ENCODE measurements at places on chromosomes 3 and 15.
A peak's percentile ranks its signal among the peaks of the same experiment; 100 is the strongest.

- DNase-seq, result no peak
Measured at GRCh38 chr3:56796996-56797395, 4.8 kb downstream of the ARHGEF3 start.

DNA sequence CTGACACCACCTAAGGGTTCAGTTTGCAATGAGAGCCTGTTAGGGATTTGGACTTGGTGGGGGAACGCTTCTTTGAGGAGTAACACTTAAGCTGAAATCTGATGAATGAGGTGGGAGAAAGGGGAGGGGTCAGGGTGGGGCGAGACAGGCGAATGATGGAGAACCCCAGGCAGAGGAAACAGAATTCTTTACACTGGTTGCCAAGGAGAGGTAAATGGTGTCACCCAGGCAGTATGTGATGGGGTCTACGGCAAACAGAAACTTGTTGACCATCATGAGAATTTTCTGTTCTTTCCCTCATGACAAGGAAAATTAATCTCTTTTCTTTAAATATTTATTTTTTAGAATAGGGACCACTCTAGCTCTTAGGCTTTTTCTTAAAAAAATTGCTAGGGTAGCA is 157.2 kb upstream of the MITF start:
- DNase-seq, result no peak

GRCh38 chr3:171255236-171255806 is 204.9 kb downstream of the TNIK start:
- no peak for DNase-seq

DNA sequence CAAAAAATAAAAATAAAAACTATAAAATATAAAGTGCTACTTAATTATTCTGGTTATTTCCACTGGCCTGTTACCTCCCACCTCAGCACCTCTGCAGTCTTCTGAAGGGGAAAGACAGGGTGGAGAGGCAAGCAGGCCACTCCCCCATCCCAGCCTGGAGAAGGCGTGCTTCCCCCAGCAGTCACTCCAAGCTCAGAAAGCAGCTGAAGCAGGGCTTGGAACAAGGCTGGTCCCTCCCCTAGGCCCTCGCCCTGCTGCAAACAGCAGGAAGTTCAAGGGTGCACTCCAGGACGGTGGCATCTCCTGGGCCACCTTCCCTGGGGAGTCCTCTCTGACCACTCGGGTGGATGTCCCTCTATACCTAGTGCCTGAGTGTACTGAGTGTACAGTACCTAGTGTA is 21.4 kb downstream of the CACNA2D2 start:
- DNase-seq, result no peak

DNA sequence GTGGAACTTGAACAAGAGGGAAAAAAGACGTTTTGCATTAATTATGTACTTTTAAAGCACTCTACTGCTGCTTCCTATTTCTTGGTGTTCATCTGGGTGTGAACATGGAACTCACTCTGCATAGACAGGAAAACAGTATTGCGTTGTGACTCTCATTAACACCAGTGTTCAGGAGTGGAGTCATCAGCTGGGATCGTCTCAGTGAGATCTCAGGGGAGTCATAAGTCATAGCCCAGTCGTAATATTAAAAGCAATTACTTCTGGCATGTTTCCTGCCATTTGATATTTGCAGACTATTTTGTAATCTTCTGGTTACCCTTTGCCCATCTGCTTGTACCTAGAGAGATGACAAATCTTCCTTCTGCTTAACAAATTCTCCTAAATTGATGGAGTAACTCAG is 462.0 kb upstream of the ATP11B start:
- no peak for DNase-seq

GRCh38 chr3:69671082-69671952 is 67.9 kb upstream of the MITF start:
- DNase-seq, result no peak

DNA sequence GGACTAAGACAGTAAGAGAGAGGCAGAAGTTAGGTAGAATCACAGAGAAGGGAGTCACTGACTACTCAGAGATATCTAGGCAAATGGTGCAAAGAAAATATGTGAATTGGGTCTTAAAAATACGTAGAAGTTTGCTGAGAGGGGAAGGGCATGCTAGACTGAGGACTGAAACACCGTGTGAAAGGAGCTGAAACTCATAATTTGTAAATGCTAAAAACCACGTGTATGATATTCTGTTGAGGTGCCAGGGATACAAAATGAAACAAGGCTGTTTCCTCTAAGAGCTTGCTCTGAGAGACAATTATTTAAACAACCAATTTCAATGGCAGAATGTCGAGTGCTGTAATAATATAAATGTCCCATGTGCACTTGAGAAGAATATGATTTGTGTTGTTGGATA is 47.2 kb downstream of the NCK1 start:
- no peak for DNase-seq

DNA sequence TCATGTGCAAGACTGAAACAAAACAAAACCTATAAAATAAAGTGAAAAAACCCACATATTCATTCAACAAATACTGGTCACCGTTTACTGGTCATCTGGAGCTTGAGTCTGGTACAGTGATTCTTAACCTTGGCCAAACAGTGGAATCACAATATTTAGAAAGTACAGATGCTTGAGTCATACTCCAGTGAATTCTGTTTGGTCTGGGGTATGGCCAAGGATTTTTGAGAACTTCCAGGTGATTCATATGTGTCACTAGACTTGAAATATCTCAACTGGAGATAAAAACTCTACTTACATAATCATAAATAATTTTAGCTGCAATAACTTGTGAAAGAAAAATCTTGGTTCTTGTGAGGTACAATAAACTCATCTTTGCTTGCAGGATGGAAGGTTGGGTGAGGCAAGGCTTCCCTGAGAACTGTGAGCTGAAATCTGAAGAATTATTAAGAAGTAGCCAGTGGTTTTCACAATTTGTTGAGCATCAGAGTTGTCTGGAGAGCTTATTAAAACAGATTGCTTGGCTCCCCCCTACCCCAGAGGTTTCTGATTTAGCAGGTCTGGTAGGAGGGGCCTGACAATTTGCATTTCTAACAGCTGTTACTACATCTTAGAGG is 9.6 kb downstream of the NEK11 start:
- no peak for DNase-seq

- DNase-seq, result no peak
Measured at GRCh38 chr15:71471347-71471746, 339.0 kb upstream of the NR2E3 start.

DNA sequence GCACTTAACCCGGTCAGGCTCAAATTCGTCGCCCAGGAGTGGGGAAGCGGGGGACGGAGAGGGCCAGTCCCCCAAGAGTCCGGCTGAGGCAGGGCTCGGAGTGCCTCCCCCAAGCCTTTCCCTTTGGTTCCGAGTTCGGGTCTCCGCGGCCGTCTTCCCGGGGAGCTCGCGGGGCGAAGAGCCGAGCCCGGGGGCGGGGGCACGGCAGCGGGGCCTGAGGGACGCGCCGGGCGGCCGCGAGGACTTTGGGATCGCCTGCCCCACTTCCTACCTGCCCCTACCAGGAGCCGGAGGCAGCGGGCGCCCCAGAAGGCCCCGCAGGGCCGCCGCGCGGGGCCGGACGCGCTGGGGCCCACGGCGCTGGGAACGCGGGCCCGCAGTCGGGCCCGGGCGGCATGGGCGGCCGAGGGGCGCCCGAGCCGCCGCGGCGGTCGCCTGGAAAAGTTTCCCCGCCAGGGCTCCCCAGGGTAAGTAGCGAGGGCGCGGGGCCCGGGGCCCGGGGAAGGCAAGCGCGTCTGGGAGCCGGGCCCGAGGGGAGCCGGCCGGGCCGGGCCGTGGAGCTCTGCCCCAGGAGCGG is 2.8 kb downstream of the FURIN start:
- peak; percentile 42 for DNase-seq

GRCh38 chr3:169966951-169967915 is 626 bp downstream of the SEC62 start:
- peak; percentile 44 for DNase-seq

- no peak for DNase-seq
Measured at GRCh38 chr3:14243782-14244181, 65.2 kb downstream of the LSM3 start.
